SW480 (cell line): ENCODE measurements at places on chromosomes 4 and X.

GRCh38 chr4:61741327-61742096 lies 541.4 kb downstream of the ADGRL3 start:
- DNase-seq: no peak

GRCh38 chr4:174252412-174252811 lies 31.1 kb downstream of the FBXO8 start:
- DNase-seq: no peak

- DNase-seq: no peak
Observed at GRCh38 chr4:87584222-87584908, 24.0 kb upstream of the DSPP start.

DNA sequence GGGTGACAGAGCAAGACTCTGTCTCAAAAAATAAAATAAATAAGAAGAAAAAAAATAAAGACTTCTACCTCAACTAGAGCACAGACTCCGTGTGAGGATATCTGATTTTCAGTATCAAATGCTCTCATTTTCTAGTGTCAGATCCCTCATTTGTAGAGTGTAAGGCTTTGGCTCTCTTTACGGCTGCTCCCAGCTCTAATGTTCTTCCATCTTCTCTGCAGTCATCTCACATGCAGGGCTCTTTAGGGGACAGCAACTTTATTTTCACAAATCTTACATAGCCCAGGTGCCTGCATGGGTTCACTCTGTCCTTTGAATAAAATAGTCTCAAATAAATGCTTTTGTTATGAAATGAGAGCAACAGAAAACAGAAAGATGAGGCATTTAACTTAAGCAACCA lies 19.2 kb upstream of the RHOH start:
- no peak for DNase-seq

DNA sequence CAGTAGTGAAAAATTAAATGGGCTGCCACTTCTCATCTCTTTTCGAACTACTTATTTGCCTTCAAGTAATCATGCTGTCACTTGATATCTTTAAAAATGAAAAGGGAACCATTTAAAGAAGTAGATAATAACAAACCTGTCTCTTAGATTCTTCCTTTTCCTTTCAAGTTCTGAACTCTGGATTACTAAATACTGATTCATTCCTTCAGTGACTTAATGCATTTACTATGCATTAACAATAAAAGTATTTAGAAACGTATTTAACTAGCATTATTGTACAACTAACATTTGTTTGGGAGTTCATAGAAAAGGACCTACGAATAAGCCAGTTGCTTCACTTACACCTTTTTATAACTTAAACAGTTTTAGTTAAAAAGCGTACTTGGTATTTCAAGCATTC lies 61.1 kb upstream of the RAB33B start:
- no peak for DNase-seq

DNA sequence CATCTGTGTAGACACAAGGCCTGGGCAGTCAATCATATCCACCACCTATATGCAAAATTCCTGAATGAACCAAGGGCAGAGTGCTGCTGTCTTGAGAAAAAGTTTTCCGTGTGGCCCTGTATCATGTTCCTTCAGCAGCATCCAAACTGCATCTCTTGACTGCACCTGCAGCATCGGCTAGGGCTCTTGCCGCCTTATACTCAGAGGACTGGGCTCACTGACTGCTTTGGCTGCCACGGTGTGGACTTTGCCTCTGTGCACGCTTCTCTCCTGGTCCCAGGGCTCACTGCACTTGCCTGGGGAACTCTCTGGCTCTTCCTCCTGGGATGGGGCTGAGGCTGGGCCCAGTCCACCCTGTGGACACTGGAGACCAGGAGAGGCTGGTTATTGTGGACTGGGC lies 39.5 kb upstream of the STS start:
- no peak for DNase-seq

- peak; percentile 1 for DNase-seq
Observed at GRCh38 chrX:32141841-32142240, 1069.5 kb downstream of the DMD start.

DNA sequence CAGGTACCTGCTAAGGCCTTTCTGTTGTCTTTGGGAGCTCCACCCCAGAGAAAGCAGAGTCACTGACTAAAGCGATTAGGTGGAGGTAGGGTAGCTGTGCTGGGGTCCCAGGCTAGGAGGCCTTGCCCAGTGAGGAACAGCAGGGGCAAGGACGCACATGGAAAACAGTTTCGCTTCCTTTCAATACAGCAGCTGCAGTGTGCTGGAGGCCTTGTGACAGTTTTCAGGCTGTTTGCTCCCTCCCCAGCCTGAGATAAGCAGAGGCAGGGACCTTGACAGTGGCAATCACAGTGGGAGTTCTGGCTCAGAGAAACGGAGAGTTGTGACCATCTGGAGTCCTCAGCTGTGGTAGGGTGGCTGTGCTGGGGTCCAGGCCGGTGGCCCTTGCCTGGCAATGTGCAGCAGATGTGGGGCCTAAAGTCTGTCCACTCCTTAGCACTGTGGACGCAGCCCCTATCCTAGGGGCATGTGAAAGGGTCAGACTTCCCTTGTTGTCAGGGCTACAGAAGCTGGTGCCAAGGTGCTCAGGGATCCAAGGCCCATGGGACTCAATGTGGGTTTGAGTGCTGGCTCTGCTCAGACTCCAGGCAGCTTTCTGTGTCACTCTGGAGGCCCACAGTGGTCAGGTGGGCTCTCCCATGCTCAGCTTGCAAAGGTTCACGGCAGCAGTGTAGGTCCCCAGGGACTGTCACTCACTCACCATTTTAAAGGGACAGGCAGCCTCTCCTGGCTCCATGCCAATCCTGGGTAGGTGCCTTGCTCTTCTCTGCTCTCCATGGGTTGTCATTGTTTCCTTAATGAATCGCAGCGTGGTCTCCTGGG lies 534.9 kb upstream of the FMR1 start:
- DNase-seq: no peak

GRCh38 chrX:10325611-10326010 lies 168.8 kb downstream of the CLCN4 start:
- DNase-seq: no peak

DNA sequence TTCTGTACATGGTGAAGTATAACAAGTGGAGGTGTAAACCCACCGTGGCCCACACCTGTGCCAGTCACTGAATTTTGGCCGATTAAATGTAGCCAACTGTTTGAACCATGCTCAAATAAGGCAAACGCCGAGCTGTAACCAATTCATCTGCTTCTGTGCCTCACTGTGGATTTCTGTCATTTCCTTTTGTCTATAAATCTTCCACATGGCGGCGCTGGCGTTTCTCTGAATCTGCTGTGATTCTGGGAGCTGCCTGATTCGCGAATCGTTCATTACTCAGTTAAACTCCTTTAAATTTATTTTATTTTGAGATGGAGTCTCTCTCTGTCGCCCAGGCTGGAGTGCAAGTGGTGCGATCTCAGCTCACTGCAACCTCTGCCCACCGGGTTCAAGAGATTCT lies 19.2 kb downstream of the SUPT20HL2 start:
- no peak for DNase-seq

GRCh38 chr4:70706516-70706915 lies 15.2 kb upstream of the RUFY3 start:
- no peak for DNase-seq

GRCh38 chr4:41183021-41183553 lies 31.3 kb downstream of the APBB2 start:
- DNase-seq: no peak

GRCh38 chr4:85865256-85865655 lies 390.3 kb downstream of the ARHGAP24 start:
- DNase-seq: no peak

GRCh38 chrX:20452487-20452886 lies 185.8 kb upstream of the RPS6KA3 start:
- no peak for DNase-seq

DNA sequence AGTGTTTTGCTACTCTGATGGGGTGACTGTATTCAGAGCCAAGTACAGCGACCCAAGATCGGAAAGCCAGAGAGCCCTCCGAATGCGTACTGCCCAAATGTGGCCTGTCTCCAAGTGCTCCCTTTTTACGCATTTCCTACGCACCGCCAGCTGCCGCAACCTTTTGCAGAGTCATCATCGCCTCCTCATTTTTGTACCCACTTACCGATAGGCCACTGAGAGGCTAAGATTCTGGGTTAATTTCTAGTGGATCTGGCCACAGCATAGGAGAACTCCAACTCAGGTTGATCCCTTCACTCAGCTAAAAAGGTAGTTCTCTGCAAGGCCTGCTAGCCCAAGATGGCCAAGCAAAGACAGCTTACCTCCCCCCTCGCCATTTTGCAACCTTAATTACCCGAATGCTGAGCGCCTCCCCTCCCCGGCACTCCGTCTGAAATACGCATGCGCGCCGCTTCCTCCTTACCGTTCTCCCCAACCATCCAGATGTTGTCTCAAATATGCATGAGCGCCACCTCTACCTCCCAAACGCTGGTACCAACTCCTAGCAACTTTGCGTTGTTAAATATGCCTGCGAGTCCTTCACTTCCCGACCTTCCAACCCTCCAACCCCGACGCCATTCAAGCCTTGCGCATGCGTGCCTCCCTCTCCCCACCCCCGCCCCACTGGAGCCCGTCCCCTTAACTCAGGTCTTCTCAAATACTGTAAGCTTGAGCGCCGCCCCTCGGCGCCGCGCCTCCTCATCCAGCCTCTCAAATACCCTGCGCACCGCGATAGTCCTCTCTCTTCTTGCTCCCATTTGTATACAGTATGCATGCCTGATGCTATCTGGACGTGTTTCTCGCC lies 11.8 kb upstream of the ZCCHC13 start:
- DNase-seq: peak; percentile 89

- DNase-seq: no peak
Observed at GRCh38 chr4:153523164-153523796, 57.1 kb downstream of the TMEM131L start.

DNA sequence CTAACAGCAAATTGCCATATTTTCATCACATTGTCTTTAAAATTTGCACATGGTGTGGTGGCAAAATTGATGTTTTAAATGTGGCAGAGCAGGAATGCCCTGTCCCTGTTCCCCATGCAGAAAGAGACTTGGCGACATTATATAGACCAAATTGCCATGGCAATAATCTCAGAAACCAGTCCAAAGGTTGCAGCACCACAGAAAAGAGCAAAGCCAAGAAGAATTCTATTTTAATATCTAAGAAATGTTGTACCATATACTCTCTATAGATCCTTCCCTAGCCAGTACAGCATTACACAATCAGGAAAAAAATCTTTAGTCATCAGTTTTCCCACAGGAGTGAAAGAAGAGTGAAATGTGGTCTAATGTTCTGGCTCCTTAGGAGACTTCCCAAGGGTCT lies 80.0 kb downstream of the UGT2B28 start:
- DNase-seq: no peak

- no peak for DNase-seq
Observed at GRCh38 chr4:128847082-128847724, 37.7 kb downstream of the JADE1 start.

GRCh38 chr4:137762591-137762990 lies 230.3 kb upstream of the PCDH18 start:
- no peak for DNase-seq

- DNase-seq: no peak
Observed at GRCh38 chr4:168955674-168956073, 54.4 kb downstream of the CBR4 start.

- DNase-seq: no peak
Observed at GRCh38 chr4:53917729-53918128, 146.7 kb downstream of the CHIC2 start.

DNA sequence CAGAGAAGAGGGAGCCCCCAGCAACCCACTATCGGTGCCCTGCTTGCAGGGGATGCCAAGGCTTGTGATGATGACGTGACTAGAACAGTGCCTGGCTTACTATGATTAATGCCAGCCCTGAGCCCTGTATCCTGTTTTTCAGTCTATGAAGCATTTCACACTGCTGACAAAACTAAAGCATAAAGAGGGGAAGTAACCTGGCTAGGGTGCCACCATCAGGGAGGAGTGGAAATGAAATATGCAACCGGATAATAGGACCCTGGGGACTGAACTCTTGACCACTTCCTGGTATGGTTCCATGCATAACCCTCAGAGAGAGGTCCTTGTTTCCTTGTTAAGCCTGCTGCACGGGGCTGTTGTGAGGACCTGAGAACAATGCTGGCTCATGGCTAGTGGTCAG lies 50.3 kb downstream of the MED28 start:
- DNase-seq: no peak

DNA sequence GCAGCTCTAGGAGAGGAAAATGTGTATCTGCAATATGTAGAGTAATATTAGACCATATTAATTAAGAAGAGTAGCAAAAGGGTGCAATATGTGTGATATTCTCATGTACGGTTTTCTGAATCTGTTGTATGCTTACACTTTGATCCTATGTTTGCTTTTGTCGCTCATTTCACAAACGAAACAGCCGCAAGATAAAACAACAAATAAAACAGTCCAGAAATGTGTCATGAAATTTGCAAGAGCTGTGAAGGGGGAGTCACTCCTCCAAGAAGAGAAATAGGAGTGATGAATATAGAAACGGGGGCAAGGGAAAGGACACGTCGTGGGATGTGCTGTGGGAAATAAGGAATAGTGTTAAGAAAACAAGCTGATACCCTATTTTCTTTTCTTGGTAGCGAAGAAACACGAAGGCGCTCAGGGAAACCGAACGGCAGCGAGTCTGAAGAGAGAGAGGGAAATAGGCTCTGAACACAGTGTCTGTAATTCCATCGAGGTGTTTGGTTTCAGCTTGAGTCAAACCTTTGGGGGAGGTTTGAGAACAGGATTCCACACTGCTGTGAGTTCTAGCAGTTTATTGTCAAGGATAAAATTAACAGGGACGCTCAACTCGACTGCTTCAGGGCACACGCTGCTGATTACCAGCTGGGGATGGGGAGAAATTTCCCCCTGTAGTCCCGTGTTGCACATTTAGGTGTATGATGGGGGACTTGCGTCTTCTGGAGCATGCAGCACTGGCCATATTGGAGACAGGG lies 595.6 kb upstream of the TENM3 start:
- no peak for DNase-seq

- DNase-seq: peak; percentile 55
Observed at GRCh38 chr4:124334119-124334518, 378.4 kb downstream of the ANKRD50 start.

GRCh38 chr4:126547352-126547751 lies 1085.4 kb upstream of the INTU start:
- DNase-seq: no peak

DNA sequence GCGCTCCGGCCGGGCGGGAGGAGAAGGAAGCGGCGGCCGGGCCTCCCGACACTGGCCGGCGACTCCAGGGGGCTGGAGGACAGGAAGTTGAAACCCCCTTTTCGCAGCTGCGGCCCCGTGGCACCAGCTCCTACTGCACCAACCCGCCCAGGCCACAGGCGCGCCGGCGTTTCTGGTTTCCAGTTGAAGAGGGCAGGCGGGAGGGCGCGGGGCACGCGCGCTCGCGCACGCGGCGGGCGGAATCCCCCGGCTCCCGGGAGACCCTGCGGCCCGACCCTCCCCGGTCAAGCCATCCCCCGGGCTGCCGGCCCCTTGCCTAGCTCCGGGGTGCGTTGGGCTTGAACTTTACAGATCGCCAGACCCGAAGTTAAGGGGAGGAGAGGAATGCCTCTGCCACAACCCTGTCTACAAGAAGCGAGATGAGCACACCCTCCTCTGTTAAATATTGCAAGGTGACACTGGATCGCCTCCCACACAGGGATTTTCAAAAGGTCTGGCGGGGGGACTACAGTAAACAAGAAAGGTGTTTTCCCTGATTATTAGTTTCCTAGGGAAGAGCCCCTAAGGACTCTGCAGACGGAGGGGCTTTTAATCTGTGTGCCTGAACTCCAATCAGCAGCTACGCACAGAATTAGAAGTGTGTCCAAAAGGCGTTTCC lies 1.4 kb downstream of the ELOVL6 start:
- DNase-seq: peak; percentile 35
